ENCODE measurements at places on chromosomes 3 and 15.

DNA sequence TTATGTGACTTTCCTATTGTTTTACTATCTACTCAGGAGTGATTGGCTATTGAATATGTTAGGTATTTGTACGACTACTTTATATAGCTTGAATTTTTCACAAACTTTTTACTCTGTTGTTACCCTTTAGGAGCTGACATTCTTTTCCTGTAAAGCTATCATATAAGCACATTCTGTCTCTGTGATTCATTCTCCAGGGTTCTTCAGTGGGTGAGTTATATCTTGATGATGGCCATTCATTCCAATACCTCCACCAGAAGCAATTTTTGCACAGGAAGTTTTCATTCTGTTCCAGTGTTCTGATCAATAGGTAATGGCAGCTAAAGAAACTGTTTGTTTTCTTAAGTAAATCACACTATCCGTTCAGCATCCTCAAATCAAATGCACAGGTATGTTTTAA lies 10.1 kb upstream of the CAPN3 start:
- no peak for DNase-seq

- peak; percentile 10 for DNase-seq
Observed at GRCh38 chr3:140508550-140508949, 169.3 kb upstream of the TRIM42 start.

GRCh38 chr3:143200001-143200924 lies 80.7 kb downstream of the CHST2 start:
- DNase-seq: no peak

- DNase-seq: no peak
Observed at GRCh38 chr15:74904190-74904805, 2.4 kb downstream of the FAM219B start.

DNA sequence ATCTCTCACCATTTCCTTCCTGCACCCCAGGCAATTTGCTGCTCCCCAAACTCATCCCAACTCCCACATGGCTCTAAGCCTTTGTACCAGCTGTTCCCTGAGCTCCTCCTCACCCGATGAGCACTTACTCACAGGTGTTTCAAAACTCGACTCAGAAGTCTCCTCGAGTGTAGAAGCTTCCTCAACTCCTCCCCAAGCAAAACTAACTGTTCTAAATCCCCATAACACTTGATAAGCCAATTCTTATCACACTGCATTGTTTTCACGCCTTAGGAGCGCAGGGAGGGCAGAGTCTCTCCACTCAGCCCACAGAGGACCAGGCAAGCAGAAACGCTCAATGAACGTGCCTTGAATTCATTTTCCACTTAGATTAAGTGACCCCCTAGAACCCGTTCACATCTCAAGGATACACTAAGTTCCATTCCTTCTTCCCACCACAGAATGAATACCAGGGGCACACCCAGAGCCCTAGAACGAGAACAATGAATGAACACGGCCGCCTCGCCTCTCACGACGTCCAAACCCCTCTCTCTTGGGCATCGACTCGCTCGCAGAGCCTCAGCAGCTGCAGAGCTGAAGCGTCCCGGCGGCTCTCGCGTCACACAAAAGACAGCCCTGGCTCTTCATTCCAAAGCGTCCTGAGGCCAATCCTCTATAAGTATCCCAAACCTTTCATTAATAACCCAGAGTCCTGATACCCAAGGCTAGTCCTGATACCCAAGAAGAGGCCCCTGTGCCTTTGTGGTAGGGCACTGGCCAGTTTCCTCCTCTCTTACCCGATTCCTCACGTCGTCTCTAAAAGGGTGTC lies 1.1 kb downstream of the RAF1 start:
- DNase-seq: no peak

DNA sequence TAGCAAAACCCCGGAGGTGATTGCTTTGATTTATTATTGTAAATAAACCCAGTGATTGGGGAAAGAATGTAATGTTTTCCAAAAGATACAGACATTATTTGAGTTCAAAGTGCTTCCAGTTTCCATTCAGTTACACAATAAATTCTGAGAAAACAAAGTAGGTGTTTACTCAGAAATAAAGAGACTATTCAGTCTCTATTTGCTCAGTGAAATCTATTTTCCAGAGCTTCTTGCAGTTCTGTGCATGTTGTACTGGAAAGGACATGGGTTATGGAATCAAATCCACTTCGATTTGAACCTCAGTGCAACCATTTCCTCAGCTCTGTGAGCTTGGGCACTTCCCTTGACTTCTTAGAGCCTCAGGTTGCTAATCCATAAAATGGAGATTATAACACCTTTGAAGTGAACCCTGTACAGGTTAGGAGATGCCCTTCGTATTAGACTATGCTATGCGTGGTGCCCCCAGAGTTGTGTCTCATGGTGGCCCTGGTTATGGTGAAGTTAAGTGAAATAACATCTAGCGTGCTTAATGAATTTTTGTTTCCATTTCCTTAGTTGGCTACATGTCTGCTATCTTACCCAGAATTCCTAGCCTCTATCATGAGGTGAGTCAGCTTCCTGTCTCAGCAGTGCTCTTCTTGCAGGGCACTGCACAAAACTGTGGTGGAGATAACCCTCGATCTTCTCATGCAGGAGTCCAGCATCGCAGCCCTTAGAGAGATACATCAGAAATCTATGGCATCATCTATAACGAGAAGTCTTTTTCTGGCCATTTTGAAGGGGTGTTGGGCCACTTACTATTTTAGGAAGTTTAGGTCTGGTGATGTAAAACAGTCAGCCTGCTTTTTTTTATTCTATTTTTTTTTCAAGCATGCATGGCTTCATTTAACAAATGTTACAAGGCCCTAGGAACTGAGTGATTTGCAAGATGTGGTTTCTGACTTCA lies 97.7 kb downstream of the RPL39L start:
- no peak for DNase-seq

DNA sequence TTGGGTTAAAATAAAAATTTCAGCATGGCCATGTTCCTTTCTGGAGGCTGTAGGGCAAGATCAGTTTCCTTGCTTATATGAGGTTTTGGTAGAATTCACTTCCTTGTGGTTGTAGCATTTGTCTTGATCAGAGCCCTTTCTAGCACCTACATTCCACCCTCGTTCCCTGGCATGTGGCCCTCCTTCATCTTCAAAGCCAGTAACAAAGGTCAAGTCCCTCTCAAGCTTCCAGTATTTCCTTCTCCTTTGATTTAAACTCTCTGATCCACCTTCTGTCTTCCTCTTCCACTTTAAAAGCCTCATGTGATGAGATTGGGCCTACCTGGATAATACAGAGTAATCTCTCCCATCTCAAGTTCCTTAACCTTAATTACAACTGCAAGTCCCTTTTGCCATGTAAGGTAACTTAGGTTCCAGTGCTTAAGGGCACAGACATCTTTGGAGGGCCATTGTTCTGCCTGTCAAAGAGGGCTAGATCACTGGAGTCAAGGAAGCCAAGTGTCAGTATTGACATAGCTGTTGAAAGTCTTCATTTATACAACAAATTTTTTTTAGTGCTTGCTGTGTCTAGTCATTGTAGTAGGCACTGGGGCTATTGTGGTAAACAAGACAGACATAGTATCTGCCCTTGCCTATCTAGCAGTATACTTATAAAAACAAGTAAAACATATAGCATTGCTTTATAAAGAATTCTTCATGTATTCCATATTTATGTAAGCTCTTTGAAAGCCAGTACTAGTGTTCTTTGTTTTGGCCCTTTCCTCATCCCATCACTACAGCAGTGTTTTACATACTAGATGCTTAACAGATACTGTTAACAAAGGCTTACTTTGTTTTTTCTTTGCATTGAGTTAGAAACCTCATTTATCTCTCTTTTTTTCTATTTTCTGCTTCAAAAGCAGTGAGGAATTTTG lies 40.7 kb downstream of the GLCE start:
- DNase-seq: no peak

- DNase-seq: peak; percentile 94
Observed at GRCh38 chr3:149970716-149971402, at the start of gene PFN2. PFN2 (minus strand) TSS chr3:149970895; CDS start chr3:149970856, 39 bp downstream.

GRCh38 chr3:115284980-115285379 lies 137.9 kb upstream of the ZBTB20 start:
- DNase-seq: no peak

DNA sequence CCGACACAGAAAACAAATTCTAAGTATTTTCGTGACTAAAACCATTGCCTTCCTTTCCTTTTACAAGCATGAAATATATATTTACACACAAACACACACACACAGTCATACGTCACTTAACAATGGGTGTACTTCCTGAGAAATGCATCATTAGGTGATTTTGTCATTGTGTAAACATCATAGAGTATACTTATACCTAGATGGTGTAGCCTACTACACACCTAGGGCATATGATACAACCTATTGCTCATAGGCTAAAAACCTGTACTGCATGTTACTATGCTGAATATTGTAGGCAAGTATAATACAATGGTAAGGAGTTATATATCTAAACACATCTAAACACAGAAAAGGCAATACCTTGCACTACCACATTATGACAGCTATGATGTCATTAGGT lies 28.6 kb downstream of the COL6A5 start:
- no peak for DNase-seq

DNA sequence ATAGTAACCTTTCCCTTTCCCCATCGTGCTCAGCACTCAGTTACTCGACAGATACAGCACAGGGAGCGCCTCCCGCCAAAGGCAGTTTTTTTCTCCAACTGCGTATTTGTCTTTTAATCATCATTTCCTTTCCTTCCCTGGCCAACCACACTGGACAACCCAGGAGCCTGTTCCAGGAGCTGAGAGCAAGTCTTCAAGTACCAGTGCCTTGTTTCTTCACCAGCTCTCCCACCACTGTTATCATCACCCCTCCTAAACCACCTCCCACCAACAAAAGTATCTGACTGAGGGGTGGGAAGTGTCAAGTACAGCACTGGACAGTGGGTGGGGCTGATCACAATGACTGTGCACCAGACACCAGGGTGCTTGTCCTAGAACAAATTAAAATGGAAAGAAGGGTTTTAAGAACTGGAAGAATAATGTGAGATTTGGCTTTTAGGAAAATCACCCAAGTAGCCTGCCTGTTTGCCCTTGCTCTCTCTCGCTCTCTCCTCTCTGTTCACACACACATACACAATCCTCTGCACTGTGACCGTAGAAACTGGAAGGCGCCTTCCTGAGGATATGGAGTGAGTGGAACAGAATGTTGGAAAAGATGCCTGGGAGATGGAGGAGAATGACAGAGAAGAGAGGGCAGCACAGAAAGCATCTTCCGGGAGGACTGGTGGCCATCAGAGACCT lies 126.3 kb downstream of the TNIK start:
- no peak for DNase-seq

- DNase-seq: no peak
Observed at GRCh38 chr3:103056542-103056941, 621.7 kb downstream of the ZPLD1 start.

DNA sequence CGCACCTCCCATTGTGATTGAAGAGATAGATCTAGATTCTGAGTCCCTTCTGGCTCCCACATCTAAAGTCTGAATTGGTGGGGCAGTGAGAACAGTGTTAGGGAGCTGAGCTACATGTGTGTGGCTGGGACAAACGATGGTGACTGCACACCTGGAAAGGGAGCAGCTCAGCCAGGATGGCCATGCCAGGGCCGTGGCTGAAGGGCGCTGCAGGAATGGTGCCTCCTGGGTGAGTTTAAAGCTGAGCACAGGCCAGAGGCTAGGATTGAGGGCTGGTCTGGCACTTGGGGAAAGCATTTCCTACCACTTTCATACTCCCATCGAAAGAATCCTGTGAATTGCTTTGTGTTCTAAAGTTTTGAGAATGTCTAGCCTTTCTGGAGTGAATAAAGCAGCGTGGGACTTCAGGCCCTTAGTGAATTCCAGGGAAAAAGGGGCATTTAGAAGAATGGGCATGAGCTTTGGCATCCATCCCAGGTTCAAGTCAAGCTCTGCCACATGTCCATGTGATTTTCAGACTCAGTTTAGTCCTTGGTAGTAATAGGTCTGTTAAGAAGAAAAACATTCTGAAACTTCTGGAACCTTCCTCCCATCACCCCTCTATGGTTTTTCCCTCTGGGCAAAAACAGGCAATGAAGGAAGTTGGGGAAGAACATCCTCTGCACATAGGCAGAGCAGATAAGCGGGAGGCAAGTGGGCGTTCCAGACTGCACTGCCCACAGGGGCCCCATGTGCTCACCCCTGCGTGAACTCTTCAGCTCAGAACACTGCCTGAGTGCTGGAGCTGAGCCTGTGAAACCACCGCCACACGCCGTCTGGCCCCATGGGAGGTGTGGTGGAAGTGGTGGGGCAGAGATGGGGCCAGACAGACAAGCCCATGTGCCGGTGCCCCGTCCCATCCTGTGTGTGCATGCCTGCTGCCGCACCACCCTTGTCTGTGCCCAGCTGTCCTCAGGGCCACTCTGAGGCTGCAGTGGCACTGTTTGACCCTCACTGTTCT lies 12.9 kb upstream of the CPNE9 start:
- DNase-seq: no peak

DNA sequence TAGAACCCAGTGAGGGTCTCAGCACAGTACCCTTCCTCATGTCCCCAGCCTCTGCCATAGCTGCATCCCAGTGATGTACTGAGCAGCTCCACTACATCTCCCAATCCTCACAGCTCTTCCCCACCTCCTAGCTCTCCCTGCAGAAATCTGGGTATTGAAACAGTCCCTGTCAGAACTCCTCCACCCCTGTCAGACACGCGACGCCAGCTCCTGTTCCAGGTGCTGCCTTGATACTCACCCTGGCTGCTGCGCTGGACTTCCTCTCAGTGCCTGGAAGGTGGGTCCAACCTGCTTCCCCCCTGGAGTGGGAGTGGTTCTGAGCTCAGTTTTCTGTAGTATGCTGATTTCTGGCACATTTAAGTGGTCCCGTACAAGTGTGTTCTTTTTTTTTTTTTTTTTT lies 160.9 kb upstream of the SLCO3A1 start:
- DNase-seq: no peak
